ENCODE measurements at places on chromosomes 3 and 15.

DNA sequence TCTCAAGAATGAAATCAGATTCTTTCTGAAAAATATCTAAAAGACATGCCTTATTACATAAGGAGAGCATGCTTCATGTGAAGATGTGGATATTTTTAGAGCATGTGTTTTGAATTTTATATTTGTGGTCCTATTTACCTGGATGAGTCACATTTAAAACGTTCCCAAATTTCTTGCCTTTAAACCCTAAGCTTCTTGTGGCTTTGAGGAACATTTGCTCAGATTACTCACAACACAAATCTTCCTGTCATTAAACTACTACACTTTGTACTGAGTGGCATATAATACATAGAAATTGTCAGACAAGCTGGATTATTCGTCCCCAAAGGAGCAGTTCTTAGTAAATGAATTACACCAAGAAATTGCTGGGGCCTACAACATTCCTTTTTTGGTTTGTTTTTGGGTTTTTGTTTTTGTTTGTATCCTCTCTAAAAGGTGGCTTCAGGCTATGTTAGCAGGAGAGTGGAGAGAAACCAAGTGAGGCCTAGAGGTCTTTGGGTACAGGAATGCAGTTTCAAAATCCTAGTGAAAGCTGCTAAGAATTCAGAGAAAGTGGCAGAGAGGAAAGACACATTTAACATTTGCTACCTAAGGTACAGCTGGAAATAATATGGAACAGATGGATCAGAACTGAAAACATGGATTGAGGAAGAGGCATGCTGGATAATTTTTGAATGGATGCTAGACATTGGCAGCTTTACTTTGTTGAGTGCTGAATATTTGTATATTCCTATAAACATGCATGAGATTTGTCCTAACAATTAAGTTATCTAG, 128.1 kb downstream of the RPL22L1 start:
- DNase-seq, result no peak

- no peak for DNase-seq
Measured at GRCh38 chr3:149390772-149391212, 13.3 kb upstream of the TM4SF1 start.

DNA sequence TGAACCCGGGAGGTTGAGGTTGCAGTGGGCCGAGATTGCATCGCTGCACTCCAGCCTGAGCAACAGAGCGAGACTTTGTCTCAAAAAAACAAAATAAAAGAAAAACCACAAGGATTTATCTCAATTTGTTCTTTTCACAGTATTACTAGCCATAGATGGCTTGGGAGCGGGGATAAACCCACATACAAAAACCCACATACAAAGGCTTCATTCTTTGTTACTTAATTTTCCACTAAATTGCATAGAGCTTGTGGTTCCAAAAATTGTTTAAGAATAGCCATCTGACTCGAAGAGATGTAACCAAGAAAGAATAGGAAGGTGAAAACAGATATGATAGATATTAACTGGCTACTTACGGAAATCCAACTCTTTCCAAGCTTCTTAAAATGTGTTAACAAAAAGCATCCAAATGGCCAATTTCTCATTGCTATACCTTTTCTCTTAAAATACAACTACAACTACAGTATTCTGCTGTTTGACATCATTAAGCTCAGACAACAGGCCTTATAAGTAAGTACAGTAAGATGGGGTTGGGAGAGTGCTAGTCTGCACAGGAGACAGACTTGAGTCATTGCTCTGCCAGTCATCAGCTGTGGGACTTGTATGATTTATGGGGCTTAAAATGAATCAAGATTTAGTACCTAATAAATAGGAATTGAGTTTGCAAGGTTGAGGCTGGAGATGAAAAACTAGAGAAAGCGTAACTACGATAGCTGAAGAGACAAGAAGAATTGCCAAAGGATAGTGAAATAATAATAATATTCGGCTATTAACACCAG, 96.6 kb upstream of the PLXND1 start:
- no peak for DNase-seq

GRCh38 chr15:48733615-48734014, 77.3 kb downstream of the CEP152 start:
- DNase-seq, result no peak

DNA sequence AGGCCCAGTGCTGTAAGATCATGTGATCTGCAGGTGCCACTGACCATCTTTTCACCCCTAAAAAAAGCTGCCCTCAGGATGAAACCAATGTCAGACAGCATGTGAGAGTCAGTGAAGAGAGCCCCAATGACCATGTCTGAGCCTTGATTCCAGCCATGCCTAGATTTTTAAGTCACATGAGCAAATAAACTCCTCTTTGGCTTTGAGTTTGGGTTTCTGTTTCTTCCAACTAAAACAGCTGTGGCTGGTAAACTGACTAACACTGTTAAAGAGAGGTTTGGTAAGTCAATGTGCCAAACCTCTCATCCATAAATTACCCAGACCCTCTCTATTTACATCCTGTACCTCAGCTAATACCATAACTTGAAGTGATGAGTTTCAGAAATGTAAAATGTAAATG, 8.3 kb downstream of the MYO5A start:
- no peak for DNase-seq

DNA sequence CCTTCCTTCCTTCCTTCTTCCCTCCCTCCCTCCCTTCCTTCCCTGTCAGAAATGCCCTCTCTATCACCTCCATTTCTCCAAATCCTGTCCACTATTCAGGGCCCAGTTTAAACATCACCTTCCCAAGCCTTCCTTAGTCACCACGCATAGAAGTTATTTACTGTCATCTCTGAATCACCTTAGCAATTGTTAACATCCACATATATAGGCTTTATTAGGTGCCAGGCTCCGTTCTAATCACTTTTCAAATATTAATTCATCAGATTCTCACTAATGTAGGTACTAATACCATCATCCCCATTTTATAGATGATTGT, 1.1 kb upstream of the MAGEF1 start:
- DNase-seq, result no peak

GRCh38 chr3:126961791-126962461, 21.0 kb upstream of the PLXNA1 start:
- DNase-seq, result no peak

GRCh38 chr3:49530231-49530630, 24.0 kb upstream of the BSN start:
- DNase-seq, result no peak

DNA sequence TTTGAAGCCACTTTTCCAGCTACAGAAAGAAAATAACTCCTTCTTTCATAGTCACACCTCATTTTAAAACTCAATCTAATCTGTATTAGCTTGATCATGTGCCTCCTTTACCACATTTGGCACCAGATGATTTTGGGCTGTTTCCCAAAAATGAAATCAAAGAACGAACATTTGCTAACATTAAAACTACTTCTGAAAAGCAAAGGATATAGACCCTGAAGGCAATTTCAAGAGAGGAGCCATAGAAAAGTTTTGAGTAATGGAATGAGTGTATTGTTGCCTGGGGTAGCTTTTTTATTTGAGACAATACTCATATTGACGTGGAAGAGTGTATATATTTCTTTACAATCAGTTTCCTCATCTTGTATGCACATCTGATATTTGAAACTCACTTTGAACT, 152.8 kb upstream of the TBL1XR1 start:
- DNase-seq, result no peak

DNA sequence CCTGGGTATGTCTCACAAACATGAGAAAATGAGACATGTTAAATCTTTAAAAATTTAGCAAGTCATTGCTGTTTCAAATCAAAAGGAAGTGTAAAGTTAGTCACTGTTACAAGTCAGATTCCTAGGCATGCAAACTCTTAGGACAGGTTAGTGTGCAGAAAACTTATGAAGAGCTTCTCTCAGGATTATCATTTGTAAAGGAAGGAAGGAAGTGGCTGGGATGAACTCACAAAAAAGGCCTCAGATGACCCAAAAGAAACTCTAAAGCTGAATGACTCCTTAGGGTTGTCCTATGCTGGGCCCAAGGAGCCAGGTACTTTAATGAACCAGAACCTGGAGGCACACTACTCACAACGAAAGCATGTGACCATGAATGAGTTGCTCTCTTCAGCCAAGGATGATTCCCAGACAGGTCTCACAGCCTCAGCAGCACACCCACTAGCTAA, 25.0 kb downstream of the MSL2 start:
- DNase-seq, result no peak

DNA sequence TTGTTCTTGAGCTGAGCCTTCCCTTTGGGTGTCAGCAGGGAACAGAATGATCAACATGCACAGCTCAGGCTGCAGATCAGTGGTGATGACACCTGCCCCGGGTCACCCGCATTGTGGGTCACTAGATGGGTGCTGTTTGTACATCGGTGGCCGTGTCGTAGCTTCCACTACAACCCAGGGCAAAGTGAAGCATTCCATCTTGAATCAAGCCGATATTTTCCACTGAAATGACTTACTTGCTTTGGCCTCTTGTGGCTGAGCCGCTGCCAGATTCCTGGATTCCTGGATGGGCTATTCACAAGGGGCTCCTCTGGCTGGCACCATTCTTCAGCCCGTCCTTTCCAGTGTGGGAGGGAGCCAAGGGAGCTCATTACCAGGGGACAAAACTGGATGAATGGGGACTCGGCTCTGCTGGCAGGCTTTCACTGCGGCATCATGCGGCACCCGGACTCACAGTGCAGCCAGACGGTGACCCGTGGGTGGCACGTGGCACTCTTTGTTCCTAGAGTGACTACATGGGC, 65.6 kb downstream of the SLCO3A1 start:
- no peak for DNase-seq

- DNase-seq, result no peak
Measured at GRCh38 chr3:156553705-156554356, 1.1 kb downstream of the SSR3 start.

DNA sequence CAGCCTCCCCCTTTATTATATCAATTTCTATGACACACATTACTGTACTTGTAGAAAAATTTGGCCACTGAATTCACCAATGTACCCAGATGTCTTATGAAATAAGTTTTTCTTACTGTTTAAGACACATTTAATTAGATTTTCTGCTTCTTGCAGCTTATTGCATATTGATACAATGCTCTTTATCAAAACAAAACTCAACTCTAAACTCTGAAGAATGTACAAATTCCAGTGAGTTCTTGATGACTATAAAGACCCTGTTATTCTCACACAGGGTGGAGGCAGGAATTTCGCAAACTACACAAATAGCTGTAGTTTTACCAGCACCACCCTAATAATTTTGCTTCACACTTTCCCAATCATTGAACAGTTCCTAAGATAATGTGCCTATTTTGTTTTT, 22.0 kb downstream of the CMTM6 start:
- no peak for DNase-seq

- no peak for DNase-seq
Measured at GRCh38 chr3:126999383-126999782, 16.5 kb downstream of the PLXNA1 start.

GRCh38 chr3:12004741-12005513, 739 bp downstream of the SYN2 start:
- DNase-seq, result no peak

DNA sequence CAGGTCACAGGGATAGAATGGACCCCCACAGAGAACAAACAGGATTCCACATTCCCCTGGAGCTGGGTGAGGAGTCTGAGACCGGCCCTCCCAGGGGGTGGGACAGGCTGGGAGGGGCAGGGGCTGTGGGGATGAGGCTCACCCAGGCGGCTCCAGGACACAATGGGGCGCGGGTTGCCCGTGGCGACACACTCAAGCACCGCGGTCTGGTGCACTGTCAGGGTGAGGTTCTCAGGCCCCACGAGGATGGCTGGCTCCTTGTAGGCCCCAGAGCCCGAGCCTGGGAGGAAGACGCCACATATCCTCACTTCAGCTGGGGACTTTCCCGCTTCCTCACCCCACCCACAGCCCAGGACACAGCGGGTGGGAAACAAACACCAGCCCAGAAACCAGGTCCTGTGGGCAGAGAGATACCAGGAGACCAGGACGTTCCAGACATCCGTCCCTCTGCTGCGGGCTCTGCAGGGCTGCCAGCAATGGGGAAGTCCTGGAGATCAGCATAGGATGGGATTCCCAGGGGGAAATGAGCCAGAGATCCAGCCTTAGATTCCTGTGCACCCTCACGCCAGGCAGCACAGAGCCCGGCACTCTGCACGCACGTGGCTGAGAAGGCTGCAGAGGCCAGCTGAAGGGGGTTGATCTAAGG, 30.2 kb downstream of the RNU5B-1 start:
- DNase-seq, result no peak

DNA sequence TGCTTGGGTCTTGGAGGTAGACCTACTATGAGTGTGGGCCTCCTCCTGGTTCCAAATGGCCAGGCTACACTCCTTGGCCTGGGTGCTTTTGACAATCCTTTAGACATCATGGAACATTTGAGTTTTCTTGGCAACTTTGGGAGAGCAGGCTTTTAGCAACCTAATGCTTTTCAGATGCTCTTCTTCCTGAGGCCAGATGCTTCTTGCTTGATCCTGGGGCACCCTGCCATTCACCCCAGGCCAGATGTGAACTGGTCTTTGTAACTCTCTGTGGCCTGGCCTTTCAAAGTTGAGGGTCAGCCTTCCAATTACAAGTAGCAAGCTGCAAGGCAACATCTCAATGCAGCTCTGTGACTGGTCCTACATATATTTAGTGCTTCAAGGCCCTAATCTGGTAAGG, 40.5 kb downstream of the RTP1 start:
- no peak for DNase-seq

GRCh38 chr3:31841515-31841914, 139.5 kb downstream of the OSBPL10 start:
- no peak for DNase-seq

GRCh38 chr15:32743411-32744140, 25.8 kb downstream of the GREM1 start:
- no peak for DNase-seq

DNA sequence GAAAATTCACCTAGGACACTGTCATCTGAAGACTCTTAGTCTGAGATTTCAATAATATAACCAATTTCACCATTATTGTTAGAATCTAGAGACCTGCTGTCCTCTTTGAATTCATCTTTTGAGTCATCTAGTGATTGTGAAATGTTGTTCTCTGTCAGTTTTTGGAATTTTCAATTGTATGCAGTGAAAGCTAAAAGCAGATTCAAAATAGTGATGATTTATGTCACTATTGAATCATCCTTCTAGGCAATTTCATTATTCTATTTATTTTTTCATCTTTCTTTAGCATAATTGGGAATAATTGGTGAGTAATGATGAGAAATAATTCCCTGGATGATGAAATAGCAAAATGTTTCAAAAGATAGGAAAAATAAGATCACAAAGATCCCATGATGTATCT, 101.7 kb upstream of the EIF1B start:
- DNase-seq, result no peak

- no peak for DNase-seq
Measured at GRCh38 chr3:111727843-111728565, 131.1 kb upstream of the PHLDB2 start.

DNA sequence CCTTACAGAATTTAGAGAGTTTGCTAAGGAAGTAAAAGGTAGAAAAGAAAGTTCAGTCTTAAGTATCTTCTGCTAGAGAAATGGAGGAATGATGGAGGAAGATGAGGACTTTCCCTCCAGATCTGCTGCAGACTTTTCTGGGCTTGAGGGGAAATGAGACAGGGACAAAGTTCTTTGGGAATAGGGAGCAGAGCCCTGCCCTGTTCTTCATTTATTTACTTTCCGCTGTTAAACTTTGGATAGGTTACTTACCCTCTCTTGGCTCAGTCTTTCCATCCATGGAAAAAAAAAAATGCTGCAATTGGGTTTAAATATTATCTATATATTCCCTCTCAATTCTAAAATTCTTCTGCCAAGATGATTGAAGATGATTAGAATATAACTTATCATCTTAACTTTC, 202.9 kb downstream of the TBL1XR1 start:
- DNase-seq, result no peak
